ENCODE measurements at places on chromosomes 16 and 17. TPM values are rescaled to one million over a fixed set of nuclear protein-coding genes. Genes with fewer than 3 reads are reported as not detected.

NME3 gene
- 53.0 TPM for total RNA-seq

CES3 gene
- not detected for total RNA-seq

LRRC37A3 gene
- total RNA-seq, result 3.2 TPM

POLG2 gene
- total RNA-seq, result 8.8 TPM

GRCh38 chr17:60960398-60961065 is 282.9 kb downstream of the BCAS3 start:
- DNase-seq, result no peak

DNA sequence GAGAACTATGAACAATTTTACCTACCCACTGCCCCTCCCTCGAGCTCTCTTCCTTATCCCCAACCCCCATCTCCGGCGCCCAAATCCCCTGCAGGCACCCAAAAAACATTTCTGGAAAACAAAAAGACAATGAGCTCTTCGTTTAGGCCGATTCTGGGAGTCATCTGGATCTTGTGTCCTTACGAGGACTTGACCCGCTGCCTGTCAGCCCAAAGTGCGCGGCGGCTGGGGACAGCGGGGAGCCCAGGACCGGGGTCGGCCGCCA is 524 bp downstream of the STRADA start:
- DNase-seq, result no peak

DNA sequence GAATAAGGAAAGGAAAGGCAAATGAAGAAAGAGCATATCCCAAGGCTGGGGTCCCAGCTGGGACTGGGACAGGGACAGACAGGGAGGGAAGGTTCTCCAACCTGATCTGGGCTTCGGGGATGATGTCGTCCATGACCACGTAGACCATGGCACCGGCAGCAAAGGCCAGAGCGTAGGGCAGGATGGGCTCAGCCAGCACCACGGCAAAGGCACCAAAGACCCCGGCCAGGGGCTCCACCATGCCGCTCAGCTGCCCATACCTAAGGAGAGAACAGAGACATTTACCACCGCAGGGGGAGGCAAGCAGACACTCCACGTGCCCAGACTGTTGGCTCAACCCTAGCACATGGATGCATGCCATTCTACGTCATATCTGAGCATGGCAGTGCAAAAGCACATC is 443.8 kb downstream of the SLC39A11 start:
- no peak for DNase-seq

DNA sequence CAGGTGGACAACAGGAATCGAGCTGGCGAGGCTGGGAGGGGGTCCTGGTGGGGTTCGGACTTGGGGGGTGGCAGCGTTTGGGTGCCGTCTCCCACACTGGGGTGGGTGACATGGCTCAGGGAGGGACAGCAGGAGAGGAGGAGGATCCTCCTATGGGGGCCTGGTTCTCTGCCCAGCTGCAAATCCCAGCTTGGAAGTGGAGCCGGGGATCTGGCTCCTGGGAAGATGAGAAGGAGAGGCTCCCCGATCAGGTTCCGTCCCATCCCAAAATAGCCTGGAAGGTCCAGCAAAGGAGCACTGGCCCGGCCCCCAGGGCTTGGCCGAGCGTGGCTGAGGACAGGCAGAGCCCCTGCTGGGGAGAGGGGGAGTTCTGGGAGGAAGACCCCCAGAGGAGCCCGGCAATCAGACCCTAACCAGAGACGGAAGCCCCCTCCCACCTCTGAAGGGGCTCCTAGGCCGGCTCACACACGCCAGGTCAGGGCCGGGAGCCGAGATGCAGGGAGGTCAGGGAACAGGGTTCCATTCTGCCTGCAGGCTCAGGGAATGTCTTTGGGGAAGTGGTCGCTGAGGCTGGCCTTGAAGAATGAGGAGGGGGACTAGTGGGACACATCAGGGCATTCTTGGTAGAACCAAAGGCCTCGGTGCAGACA is 143.7 kb downstream of the ENGASE start:
- DNase-seq, result no peak

- DNase-seq, result no peak
Measured at GRCh38 chr17:20927308-20927977, 115.4 kb downstream of the USP22 start.

- DNase-seq, result no peak
Measured at GRCh38 chr17:37019741-37020129, 71.0 kb downstream of the AATF start.

GRCh38 chr17:29347831-29348629 is 42.1 kb upstream of the TAOK1 start:
- DNase-seq, result peak; percentile 62

- no peak for DNase-seq
Measured at GRCh38 chr17:49509588-49509917, 14.5 kb downstream of the NGFR start.

GRCh38 chr16:65049679-65050078 is 72.2 kb downstream of the CDH11 start:
- no peak for DNase-seq

DNA sequence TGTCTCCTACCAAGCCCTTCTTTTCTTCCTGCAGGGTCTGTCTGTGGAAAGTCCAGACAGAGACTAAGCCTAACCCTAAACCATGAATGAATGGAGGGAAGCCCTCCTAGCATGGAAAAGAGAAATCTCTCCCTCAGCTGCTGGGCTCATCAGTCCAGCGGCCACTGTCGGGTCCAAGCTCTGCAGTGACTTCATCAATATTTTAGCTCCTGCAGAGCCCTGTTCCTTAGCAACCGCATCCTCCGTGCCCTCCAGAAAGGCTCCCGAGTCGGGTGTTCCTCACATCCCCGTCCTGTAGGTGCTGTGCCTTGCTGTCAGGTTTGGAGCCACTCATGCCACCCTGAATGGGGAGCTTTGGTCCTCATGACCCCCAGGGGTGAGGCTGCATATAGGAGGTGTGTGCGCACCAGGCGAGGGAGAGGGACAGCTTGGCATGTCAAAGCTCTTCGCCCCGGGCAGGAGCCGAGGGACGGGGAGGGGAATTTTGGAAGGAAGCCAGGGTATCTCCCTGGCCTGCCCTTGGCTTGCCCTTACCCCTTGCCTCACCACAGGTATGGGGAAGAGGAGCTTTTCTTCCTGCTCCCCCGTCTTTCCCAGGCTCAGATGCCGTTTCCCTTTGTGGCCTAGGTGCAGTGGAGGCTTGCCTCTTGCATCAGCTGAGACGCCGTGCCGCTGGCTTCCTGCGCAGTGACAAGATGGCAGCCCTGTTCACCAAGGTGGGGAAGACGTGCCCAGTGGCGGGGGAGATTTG is 23.9 kb downstream of the SGSM2 start:
- no peak for DNase-seq

GRCh38 chr16:64532691-64533090 is 589.2 kb downstream of the CDH11 start:
- no peak for DNase-seq

DNA sequence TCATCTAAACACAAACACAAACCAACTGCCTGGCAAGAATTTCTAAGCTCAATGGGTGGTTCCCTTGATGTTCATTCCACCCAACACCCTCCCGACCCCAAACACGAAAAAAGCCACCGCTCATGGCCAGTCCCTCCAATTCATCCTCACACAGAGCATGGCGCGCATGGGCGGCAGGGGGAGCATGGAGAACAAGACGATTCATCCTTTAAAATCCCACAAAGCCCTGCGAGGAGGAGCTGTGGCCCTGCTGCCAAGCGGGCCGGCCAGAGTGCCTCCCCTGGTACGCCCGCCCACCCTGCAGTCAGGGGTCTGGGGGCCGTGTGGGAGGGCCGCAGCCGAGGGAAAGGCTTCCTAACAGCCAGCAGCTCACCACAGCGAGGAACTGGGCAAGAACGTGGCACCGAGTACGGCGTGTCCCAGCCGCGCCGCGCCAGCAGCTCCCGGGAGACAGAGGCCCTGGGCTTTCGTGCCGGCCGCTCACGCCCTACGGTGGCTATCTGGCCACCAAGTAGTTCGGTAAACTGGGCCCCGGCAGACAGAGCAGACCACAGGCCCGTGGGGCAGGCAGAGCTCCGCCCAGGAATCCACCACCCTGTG is 60.9 kb downstream of the KLHDC4 start:
- DNase-seq, result no peak

DNA sequence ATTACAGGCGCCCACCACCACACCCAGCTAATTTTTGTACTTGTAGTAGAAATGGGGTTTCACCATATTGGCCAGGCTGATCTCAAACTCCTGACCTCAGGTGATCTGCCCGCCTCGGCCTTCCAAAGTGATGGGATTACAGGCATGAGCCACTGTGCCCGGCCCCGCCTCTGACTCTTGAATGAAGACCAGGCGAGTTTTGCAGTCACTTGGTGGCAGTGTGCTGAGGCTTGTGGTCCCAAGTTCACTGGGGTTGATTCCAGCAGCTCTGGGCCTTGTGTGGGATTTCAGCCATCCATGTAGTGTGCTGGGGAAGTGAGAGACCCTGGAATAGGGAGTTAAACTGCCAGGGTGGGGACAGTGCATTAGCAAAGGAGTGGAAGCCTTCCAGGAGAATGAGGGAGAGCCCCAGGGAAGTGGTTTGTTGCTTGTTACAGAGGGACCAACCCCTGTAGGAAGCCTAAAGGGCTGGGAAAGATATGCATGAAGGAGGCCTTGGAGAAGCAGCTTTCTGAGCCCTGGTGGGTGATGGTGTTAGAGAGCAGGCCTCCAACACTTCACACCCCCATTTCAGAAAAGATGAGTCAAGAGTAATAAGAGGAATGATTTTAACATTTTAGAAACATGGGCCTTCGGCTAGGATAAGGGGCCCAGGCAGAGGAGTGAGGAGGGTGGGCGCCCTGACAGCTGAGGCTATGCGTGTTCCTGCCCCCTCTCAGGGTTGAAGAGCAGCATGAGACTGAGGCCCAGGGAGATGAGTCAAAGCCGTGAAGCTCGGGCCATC is 14.5 kb downstream of the PSKH1 start:
- DNase-seq, result no peak
